ENCODE measurements at places on chromosomes 1 and 21.

GRCh38 chr1:226940029-226940805 is at the start of gene COQ8A:
TSS of gene COQ8A (plus strand) at chr1:226940294. CDS start at chr1:226961386, 21,092 bp downstream.
- peak; percentile 100 for DNase-seq

GRCh38 chr1:32246888-32247273 is at the start of gene FAM167B:
TSS of gene FAM167B (plus strand) at chr1:32247222. CDS start at chr1:32247422, 200 bp downstream.
- DNase-seq, result peak; percentile 74

- no peak for DNase-seq
These were observed 6.4 kb downstream of the NUAK2 start for GRCh38 chr1:205315008-205315618.

DNA sequence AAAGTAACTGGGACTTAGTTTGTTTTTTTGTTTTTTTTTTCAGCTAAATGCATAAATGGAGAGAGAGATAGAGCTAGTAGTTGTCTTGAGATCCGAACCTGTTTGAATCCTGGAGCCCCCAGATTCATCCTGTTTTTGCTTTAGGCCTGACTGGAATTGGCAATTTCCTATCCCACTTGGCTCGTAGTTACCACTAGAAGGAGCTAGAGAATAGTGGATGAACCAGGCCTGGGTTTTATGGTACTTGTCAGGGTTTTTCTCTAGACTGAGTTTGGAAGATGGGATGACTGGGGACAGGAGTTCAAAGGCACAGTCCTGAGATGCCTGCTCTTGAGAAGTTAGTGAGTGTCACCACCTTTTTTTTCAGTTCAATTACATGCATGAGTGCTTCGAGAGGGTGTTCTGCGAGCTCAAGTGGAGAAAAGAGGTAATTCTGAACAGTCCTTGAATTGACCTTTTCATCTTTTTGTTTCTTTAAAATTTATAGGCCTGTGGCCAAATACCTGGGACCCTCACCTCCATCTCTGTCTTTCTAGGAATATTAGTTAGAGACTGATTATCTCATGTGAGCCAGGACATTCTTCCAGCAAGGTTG is 23.4 kb downstream of the CELF3 start:
- no peak for DNase-seq

DNA sequence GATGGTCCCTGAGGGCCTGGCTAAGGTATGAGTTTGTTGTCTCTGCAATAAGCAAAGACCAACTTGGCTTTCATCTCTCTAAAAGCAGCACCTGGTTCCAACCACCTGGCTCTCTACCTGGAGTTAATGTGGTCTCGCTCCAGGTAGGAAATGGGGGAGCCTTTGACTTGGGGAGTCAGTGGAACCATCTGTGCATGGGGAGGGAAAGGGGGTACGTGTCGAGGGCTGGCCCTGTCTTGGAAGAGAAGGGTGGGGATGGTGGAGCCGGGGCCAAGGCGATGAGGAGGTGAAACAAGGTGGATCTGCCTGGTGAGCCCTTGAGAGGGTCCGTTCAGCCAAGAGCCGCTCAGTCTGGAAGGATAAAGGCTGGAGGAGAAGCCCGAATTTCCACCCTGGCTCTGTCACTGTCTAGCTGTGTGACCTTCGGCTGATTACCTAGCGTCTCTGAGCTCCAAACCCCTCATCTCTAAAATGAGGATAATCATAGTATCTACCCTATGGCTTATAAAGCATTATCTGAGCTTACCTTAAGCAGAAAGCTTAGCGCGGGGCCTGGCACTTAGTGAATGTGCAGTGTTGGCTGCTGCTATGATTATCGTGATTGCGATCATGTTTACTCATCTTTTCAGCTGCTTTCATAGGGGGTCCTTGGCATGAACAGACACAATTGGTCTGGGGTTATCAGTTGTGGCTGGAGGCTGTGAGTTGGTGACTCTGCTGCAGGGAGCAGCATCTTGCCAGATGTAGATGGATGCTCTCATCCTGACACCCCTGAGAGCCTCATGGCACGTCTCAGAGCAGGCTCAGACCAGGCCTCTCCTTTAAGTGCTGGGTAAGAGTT is 78.7 kb downstream of the ACTL8 start:
- no peak for DNase-seq

DNA sequence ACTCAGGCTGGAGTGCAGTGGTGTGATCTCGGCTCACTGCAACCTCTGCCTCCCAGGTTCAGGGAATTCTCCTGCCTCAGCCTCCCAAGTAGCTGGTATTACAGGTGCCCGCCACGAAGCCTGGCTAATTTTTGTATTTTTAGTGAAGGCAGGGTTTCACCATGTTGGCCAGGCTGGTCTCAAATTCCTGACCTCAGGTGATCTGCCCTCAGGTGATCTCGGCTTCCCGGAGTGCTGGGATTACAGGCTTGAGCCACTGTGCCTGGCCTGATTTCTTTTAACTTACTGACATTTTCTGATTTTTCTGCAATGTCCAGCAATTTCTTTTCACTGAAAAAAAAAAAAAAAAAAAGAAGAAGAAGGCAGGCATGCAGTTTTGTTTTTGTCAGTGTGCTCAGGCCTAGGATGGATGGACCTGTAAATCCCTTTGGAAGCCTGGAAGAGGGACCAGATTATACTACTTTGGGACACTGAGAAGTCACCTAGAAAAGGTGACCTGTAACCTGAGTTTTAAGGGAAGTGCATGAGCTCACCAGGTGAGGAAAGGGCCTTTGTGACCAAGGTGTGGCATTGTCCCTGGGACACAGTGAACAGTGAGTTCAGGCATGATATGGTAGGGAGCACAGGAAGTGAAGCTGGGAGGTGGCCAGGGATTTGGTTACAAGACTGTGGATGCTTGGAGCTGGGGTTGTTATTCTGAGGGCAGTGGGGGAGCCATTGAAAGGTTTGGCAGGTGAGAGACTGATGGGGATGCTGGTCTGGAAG is 2.7 kb upstream of the TMEM61 start:
- no peak for DNase-seq

GRCh38 chr1:230149751-230150584 is 82.9 kb downstream of the GALNT2 start:
- DNase-seq, result no peak

DNA sequence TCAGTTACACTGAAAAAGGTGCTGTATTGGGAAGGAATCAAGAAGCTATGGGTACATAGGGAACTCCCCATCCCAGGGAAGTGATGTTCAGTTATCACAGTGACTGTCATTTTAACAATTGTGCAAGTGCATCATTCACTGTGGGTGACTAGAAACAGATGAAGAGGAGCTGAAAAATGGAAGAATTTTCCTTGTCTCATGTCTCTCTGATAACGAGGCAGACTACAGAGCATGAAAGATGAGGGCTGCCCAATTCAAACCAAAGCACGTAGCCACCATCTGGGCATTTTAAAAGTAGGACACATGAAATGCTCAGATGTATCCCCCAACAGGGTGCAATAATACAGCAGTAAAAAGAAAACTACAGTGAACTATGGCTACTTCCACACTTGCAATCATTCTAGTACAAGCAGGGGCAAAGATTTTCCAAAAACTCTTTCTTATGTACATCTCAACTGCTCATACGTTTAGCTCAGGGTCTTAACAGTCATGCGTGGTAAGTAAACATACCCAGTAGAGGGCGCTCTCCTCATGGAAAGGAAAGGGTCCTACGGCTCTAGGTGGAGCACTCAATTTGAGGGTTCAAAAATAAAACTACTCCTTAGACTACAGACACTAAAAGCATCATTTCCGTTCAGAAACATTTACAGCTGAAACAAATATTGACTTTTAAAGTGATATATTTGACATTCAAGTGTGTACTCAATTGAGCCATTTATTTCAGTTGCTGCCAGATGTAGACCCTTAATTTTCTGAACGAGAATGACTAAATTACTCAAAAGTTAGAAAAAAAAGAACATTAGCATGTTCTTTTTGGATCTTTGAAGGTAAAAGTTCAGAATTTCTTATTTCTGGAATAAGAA is 143.2 kb downstream of the KCTD3 start:
- no peak for DNase-seq

- DNase-seq, result no peak
These were observed 3.7 kb upstream of the TEKT2 start for GRCh38 chr1:36080236-36080635.

DNA sequence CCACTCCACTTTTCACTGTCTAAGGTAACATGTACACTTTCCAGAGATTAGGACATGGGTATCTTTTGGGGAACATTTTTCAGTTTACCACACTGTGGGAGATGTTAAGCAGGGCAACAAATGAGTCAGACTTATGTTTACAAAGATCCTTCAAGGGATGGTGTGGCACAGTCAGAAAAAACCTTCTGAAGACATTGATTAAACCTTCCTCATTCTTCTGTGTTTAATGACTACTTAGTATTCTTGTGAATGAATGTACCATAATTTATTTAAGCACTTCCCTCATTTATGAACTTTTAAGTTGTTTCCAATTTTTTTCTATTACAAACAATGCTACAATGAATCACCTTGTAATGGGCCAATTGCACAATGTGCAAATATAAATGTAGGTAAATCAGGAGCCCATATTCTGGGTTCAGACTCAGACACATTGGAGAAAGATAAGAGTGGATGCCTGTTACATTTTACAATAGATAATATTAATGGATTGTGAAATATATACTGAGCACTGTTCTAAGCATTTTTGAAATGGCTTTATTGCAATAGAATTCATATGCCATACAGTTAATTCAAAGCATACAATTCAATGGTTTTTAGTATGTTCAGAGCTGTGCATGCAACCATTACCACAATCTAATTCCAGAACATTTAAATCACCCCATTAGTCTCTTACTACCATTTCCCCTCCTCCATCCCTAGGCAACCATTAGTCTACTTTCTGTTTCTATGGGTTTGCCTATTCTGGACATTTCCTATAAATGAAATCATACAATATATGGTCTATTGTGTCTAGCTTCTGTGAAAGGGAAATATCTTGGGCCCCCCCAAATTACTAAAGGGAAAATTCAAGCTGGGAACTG is 1.9 kb upstream of the SFT2D2 start:
- DNase-seq, result no peak

- DNase-seq, result no peak
These were observed 69.0 kb downstream of the RRAGC start for GRCh38 chr1:38790422-38791163.

GRCh38 chr1:205229916-205230700 is 2.4 kb downstream of the TMCC2 start:
- no peak for DNase-seq
